Glutamatergic neuron (in vitro differentiated cells): ENCODE measurements at places on chromosomes 11 and 22. TPM values are rescaled to one million over a fixed set of nuclear protein-coding genes. Genes with fewer than 3 reads are reported as not detected.
A peak's percentile ranks its signal among the peaks of the same experiment; 100 is the strongest.

CHCHD10 gene
- 35.9 TPM for total RNA-seq

DNA sequence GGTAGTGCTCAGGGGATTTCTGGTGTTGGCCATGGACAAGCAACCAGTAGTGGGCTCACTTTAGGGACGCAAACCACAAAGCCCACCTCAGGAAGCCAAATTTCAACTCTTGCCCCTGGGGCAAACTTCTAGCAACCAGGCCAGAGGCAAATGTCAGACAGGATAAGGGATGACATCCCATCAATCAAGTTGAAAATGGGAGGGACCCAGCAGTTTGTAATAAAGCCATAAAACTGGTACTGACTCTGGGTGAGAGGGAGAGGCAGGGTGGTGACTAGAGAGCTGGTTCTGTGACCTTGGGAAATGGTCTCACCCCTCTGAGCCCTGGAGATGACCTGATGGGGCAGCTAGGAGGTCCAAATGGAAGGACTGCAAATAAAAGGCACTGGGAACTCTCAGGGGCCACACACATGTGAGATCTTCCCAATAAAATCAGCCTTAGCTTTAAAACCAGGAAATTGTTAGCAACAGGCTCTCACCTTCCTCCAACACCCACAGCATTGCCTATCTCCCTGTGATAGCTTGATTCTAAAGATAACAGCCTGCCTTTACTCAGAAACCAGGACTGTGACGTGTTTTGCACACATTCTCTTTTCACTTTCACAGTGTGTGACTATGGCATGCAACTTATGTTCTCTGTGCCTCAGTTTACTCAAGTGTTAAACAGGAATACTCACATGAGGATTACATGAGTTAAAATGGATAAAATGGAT is 6.4 kb upstream of the TBC1D10A start:
- peaks cover 3% of the 10 kb centered on the region for H3K27me3 ChIP-seq
- no peak for DNase-seq
- H3K27ac ChIP-seq, result no peak overlapping the region
- no peaks in the 10 kb centered on the region for H3K4me1 ChIP-seq
- no peak overlapping the region for H3K4me3 ChIP-seq

TRPM5 gene
- not detected for total RNA-seq

DNA sequence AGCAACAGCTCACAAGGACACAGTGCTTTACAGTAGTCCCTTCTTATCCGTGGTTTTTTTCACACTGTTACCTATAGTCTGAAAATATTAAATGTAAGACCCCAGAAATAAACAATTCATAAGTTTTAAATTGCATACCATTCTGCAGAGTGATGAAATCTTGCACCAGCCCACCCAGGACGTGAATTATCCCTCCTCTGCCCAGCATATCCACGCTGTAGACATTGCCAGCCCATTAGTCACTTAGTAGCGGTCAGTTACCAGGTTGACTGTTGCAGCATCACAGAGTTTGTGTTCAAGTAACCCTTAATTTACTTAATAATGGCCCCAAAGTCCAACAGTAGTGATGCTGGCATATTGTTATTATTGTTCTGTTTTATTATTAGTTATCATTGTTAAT is 3.6 kb downstream of the CLTCL1 start:
- H3K27ac ChIP-seq, result no peak overlapping the region
- H3K27me3 ChIP-seq, result peaks cover 3% of the 10 kb centered on the region
- no peak for DNase-seq
- no peak overlapping the region for H3K4me3 ChIP-seq
- no peaks in the 10 kb centered on the region for H3K36me3 ChIP-seq
- H3K4me1 ChIP-seq, result peaks cover 12% of the 10 kb centered on the region

WNT11 gene
- total RNA-seq, result 0.37 TPM

GRCh38 chr11:84137960-84138359 is 851.8 kb upstream of the CCDC90B start:
- H3K27me3 ChIP-seq, result no peaks in the 10 kb centered on the region
- no peak overlapping the region for H3K27ac ChIP-seq
- DNase-seq, result no peak
- H3K4me3 ChIP-seq, result no peak overlapping the region
- H3K4me1 ChIP-seq, result no peaks in the 10 kb centered on the region

- H3K36me3 ChIP-seq, result no peaks in the 10 kb centered on the region
- no peak for DNase-seq
- H3K27ac ChIP-seq, result no peak overlapping the region
Observed at GRCh38 chr11:57424792-57425564, 1.9 kb downstream of the SLC43A3 start.

- peaks cover 2% of the 10 kb centered on the region for H3K27me3 ChIP-seq
- H3K4me3 ChIP-seq, result no peak overlapping the region
- peaks cover 6% of the 10 kb centered on the region for H3K4me1 ChIP-seq
Observed at GRCh38 chr11:33615751-33616150, 84.9 kb downstream of the C11orf91 start.

GRCh38 chr11:44550123-44550522 is 15.3 kb upstream of the CD82 start:
- H3K27ac ChIP-seq, result no peak overlapping the region
- DNase-seq, result no peak
- no peaks in the 10 kb centered on the region for H3K36me3 ChIP-seq

DNA sequence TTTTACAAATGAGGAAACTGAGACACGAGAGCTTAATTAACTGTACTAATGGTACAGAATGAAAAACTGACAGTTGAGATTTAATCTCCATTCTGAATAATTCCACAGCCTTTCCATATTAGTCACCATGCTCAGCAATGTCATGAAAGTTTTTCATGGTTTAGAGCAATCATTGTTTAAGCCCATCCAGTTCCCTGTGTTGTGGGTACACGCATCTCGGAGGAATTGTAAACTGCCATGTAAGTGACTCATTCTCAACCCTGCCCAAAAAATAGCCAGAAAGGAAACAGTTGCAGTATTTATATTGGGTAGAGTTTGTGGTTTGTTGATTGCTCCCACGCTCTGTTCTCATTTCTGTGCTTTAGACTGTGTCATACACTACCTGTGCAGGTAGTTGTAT is 1790.8 kb downstream of the LRRC4C start:
- no peak for DNase-seq
- no peak overlapping the region for H3K27ac ChIP-seq
- no peaks in the 10 kb centered on the region for H3K4me1 ChIP-seq
- H3K27me3 ChIP-seq, result peaks cover 4% of the 10 kb centered on the region
- no peaks in the 10 kb centered on the region for H3K36me3 ChIP-seq

RIMBP3B gene
- total RNA-seq, result 0.07 TPM

GRCh38 chr22:19875061-19875530 is 20.4 kb upstream of the GNB1L start:
- DNase-seq, result peak; percentile 23
- H3K4me1 ChIP-seq, result no peaks in the 10 kb centered on the region
- no peak overlapping the region for H3K4me3 ChIP-seq
- H3K36me3 ChIP-seq, result no peaks in the 10 kb centered on the region
- no peaks in the 10 kb centered on the region for H3K27me3 ChIP-seq
- H3K27ac ChIP-seq, result no peak overlapping the region

DNA sequence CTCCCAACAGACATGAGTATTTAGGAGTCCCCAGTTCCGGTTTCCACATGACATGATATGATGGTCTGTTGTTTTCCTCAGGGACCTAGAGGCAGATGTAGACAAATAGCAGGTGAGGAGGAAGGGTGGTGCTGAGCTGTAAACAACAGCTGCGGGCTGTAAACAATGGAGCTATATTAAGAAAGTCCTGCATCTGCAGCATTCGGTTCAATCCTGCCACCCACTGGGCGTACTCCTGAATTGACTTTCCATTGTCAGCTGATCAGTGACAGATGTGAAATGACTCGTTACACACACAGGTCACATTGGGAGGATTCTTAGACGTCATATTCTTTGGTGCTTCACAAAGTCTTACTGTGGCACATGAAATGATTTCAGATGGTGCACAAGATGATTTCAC is 26.8 kb upstream of the RAG1 start:
- no peak overlapping the region for H3K4me3 ChIP-seq
- no peaks in the 10 kb centered on the region for H3K27me3 ChIP-seq
- peaks cover 8% of the 10 kb centered on the region for H3K4me1 ChIP-seq
- H3K36me3 ChIP-seq, result peaks cover 4% of the 10 kb centered on the region
- DNase-seq, result peak; percentile 34

DNA sequence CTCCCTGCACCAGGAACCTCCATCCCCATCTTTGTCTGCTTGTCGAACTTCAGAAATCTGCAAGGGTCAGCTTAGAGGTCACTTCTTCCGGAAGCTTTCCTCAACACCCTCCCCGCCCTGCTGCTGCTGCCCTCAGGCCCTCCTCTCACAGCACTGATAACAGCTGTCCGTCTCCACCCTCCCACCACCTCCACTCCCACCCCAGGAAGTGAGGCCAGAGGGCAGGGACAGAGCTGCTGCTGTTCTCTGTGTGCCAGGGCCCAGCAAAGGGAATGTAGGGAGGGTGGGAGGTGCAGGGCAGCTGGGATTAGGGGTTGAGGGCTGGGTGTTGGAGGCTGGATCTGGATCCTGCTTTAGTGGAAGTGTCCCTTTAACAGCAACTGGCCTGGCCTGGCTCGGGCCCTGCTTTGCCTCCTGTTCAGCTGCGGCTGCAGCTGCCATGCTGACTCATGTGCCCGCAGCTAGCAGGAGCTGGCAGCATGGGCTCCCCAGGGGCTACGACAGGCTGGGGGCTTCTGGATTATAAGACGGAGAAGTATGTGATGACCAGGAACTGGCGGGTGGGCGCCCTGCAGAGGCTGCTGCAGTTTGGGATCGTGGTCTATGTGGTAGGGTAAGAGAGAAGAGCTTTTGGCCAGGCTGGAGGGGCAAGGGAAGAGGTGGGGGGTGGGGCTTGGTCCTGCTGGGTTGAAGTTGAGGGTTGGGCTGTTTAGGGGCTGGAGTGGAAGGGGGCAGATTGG is at the start of gene P2RX6:
Gene P2RX6 (plus strand): TSS at position 440 of the 740 bp plus-strand sequence. CDS start 10 bp downstream, at position 450.
- peaks cover 25% of the 10 kb centered on the region for H3K27me3 ChIP-seq
- H3K4me1 ChIP-seq, result peaks cover 35% of the 10 kb centered on the region
- DNase-seq, result peak; percentile 75
- no peaks in the 10 kb centered on the region for H3K36me3 ChIP-seq
- H3K27ac ChIP-seq, result peak within 1 kb of the TSS; percentile 99
- H3K4me3 ChIP-seq, result peak within 1 kb of the TSS; percentile 99

SLC39A13 gene
- 60.0 TPM for total RNA-seq

DNA sequence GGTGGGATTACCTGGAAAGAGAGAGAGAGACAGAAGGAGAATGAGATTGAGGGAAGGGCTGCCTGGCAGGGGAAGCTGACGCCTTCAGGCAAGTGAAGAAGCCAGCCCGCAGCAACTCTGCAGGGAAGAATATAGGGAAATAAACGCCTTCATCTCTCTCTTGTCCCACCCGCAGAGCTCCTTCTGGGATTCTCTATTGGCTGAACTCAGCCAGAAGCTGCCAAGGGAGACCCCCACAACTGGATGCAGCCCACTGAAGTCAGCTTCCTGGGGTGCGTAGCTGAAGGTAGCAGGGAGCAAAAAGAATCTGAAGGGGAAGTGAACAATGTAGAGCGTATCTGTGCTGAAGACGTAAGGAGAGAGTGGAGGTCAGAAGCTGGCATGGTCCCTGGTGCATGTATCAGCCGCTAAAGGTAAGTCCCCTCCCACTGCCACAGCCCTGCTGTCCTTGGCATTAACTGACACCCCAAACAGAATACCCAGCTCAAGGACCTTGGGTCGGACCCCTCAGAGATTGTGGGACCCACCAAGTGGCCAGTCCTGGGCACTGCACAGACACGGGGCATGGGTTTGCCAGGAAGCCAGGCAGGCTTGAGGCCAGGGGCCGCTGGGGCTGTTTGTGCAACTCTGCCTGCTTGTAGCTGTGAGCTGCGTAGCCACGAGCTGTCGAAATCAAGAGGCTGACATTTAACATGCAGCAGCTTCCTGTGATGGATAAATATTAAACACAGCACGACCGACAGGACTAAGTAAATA is 469.9 kb downstream of the MN1 start:
- no peak overlapping the region for H3K27ac ChIP-seq
- DNase-seq, result peak; percentile 41
- H3K36me3 ChIP-seq, result no peaks in the 10 kb centered on the region
- H3K4me3 ChIP-seq, result no peak overlapping the region
- H3K27me3 ChIP-seq, result peaks cover 5% of the 10 kb centered on the region

DNA sequence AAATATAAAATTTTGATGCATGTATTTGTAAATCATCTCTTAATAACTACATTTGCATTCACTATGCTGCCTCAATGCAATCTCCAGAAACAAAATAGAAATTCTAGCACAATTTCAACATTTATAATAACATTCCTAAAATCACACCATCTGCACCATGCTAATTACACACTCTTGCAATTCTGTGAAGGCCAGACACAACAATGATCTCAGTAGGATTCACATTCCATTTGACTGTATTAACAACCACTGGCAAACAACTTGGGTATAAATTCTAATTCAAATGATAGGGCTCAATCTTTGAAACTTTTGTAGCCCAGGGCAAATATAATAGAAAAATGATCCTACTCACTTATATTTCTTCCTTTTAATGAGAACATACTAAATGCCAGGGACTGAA is 25.9 kb downstream of the RAB6A start:
- peaks cover 2% of the 10 kb centered on the region for H3K4me1 ChIP-seq
- no peak overlapping the region for H3K4me3 ChIP-seq
- no peak for DNase-seq
- H3K36me3 ChIP-seq, result peaks cover 5% of the 10 kb centered on the region
- H3K27ac ChIP-seq, result no peak overlapping the region

MS4A15 gene
- total RNA-seq, result not detected

- no peak overlapping the region for H3K4me3 ChIP-seq
- peaks cover 9% of the 10 kb centered on the region for H3K36me3 ChIP-seq
- H3K4me1 ChIP-seq, result no peaks in the 10 kb centered on the region
- H3K27ac ChIP-seq, result no peak overlapping the region
- H3K27me3 ChIP-seq, result no peaks in the 10 kb centered on the region
Observed at GRCh38 chr11:30172883-30173311, 57.9 kb upstream of the FSHB start.

KRTAP5-1 gene
- not detected for total RNA-seq

DNA sequence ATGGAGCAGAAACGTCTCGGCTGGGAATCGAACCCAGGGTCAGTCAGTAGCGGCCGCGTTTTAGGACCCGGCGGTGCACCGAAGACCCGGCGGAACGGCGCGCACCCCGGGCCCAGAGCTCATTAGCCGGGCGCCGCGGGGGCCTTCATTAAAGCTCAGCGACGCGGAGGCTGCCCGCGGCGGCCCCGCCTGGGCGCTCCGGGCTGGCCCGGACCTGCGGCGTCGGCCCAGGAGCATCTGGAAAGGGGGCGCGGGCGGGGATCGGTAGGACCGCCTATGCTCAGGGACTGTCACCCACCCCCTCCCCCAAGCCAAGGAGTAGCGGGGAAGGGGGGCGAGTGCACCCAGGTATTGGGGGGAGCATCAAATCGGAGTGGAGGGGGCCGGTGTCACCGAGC is 52.2 kb downstream of the CYTH4 start:
- DNase-seq, result peak; percentile 39
- no peaks in the 10 kb centered on the region for H3K36me3 ChIP-seq
- peaks cover 34% of the 10 kb centered on the region for H3K4me1 ChIP-seq

GRCh38 chr22:38706101-38706900 is 557 bp downstream of the GTPBP1 start:
- no peaks in the 10 kb centered on the region for H3K36me3 ChIP-seq
- H3K4me3 ChIP-seq, result peak overlapping the region; percentile 95
- H3K27ac ChIP-seq, result no peak overlapping the region

FGF4 gene
- total RNA-seq, result 0.37 TPM

HMBS gene
- total RNA-seq, result 30.4 TPM

DNA sequence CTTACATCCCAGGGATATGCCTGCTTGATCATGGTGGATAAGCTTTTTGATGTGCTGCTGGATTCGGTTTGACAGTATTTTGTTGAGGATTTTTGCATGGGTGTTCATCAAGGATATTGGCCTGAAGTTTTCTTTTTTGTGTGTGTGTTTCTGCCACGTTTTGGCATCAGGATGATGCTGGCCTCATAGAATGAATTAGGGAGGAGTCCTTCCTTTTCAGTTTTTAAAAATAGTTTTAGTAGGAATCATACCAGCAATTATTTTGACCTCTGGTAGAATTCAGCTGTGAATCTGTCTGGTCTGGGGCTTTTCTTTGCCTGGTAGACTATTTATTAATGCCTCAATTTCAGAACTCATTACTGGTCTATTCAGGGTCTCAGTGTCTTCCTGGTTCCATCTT is 362.4 kb downstream of the JRKL start:
- H3K4me1 ChIP-seq, result no peaks in the 10 kb centered on the region
- no peak overlapping the region for H3K4me3 ChIP-seq
